Femur (tissue), 1 donor: ENCODE measurements at places on chromosomes 11 and 22.

- no peak for DNase-seq
Measured at GRCh38 chr22:27783436-27784119, 18.0 kb downstream of the MN1 start.

DNA sequence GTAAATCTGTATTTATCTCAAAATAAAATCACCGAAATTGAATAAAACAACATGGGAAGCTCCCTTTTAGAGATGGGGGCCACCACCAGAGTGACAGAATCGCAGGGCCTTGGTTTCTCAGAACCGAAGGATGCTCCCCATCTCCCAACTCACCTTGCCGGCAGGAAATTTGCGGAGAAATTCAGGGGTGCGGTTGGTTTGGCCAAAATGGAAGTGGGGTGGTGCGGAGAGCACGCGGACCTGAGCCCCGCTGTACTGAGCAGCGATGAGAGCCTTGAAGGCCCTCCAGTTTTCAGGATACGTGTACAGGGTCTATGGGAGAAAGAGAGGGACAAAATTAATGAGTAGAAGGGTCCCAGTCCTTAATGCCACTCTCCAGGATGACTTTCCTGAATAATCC, 1.3 kb downstream of the EEF1G start:
- no peak for DNase-seq

GRCh38 chr11:11981364-11981763, 27.1 kb downstream of the DKK3 start:
- no peak for DNase-seq

DNA sequence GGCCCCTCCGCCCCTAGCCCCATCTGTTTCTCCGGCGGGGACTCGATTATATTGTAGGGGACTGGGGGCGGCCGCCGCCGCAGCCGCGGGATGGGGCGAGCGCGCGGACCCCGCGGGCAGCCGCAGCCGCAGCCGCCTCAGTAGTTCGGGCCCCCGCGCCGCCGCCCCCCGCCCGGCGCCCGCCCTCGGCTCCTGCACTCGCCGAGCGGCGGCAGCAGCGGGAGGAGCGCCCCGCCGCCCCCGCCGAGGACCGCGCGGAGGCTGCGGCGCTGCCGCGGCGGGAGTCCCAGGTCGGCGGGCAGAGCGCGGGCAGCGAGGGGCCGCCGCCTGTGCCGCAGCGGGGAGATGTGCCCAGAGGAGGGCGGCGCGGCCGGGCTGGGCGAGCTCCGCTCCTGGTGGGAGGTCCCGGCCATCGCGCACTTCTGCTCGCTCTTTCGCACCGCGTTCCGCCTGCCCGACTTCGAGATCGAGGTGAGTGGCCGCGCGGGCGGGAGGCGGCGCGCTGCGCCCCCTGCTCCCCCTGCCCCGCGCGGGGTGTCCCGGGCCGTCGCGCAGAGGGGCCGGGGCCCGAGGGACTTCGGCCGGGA, at the start of gene CECR2:
Gene CECR2 (plus strand): TSS at position 22 of the 587 bp plus-strand sequence. CDS start 324 bp downstream, at position 346.
- DNase-seq, result peak; percentile 38

DNA sequence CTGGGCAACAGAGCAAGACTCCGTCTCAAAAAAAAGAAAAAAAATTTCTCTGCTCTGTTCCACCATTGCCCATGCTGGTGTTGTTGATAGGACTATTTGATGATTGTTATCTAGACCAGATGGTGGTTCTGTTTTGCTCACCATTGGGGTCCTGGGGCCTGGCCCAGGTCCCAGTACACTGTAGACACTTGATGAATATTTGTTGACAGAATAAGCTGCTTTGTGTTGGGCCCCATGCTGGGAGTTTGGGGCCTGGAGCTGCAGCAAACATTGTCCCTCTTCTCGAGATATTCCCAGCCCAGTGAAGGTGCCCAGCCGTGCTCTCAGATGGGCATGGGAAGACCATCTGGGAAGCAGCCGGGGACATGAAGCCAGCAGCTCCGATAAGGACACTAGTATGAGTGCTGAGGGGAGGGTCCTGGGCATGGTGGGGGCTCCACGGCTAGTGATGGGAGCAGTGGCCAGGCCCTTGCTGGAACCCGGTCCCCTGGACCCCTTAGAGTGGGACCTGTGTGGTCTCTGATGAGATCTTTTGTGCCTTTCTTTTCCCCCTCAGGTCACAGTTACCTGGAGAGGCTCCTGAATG, 13.6 kb downstream of the INCENP start:
- no peak for DNase-seq

DNA sequence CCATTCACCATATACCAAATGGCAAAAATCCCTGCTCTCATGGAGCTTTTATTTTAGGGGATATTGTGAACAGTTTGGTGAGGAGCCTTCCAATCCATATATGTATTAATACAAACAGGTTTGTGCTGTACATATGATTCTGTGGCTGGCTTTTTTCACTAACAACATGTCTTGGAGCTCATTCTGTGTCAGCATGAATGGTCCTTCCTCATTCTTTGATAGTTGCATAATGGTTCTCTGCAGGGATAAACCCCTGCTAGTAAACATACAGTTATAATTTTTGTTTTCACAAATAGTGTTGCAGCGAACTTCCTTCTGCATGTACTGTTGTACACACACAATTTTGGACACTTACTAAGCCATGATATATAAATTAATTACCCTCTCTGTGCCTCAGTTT, 8.3 kb downstream of the PRR5L start:
- DNase-seq, result no peak

GRCh38 chr11:10225553-10225952, 68.5 kb downstream of the SBF2 start:
- DNase-seq, result no peak

DNA sequence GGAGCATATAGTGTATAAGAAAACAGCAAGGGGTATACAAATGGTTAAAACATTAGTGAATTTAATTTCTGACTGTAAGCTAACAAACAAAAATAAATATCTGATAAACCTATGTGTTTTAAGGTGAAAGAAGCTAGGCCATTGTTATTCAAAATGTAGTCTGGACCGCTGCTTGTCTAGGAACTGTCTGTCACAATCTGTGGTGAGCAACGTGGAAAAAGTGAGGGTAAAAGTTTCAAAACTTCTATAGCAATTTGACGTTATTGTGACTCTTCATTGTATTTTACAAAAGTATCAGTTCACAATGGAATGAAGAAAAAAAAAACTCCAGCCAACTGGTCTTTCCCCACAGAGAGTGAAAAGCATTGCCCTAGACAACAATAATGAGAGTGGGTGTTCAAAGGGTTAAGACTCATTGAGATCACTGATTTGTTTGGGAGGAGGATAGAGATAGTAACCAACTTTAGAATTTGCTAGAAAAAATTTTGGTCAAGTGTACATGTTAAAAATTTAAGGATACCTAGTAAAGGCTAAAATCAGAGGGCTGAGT, 79.1 kb downstream of the UVRAG start:
- no peak for DNase-seq

GRCh38 chr11:35852056-35852455, 91.8 kb upstream of the LDLRAD3 start:
- DNase-seq, result peak; percentile 44

DNA sequence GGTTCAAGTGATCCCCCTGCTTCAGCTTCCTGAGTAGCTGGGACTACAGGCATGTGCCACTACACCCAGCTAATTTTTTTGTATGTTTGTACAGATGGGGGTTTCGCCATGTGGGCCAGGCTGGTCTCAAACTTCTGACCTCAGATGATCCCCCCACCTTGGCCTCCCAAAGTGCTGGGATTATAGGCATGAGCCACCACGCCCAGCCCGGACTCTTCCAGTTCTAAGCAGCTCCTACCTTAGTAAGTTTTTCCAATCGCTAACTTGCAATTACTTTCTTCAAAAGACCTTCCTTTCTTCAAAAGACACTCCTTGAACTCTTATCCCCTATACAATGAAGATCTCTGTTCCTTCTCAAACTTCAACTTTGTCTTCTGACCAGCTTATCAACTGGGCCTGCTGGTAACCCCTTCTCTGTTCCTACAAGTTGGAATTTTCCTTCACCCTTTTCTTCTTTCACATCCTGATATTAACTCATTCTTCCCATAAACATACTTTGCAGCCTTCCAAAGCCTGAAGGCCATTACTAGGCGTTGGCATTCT, 25.8 kb downstream of the RBFOX2 start:
- DNase-seq, result no peak

DNA sequence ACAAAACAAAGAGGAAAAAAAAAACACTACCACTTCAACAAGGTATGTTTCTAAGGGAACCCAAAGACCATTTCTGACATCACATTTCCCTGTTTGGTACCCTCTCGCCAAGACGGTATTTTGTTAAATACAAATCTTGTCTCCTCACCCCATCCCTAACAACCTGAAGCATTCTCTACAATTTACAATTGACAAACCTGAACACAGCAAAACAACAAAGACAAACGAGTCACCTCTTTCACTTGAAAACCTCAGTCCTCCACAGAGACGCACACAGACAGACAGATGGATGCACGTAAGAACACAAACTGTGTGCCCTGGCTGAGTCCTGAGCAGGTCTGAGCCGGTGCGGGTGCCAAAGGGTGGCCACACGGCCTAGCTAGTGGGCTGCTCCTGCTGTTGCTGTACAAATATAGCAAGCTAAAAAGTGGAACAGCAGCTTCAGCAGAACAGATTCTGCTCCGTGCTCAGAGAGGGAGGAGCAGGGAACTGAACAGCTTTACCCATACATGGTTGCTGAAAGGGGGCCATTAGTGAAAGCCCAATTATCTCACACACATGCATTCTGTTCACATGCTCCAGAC, 28.5 kb downstream of the CELF1 start:
- DNase-seq, result no peak

- DNase-seq, result no peak
Measured at GRCh38 chr11:34521265-34521664, 7.7 kb upstream of the ELF5 start.

DNA sequence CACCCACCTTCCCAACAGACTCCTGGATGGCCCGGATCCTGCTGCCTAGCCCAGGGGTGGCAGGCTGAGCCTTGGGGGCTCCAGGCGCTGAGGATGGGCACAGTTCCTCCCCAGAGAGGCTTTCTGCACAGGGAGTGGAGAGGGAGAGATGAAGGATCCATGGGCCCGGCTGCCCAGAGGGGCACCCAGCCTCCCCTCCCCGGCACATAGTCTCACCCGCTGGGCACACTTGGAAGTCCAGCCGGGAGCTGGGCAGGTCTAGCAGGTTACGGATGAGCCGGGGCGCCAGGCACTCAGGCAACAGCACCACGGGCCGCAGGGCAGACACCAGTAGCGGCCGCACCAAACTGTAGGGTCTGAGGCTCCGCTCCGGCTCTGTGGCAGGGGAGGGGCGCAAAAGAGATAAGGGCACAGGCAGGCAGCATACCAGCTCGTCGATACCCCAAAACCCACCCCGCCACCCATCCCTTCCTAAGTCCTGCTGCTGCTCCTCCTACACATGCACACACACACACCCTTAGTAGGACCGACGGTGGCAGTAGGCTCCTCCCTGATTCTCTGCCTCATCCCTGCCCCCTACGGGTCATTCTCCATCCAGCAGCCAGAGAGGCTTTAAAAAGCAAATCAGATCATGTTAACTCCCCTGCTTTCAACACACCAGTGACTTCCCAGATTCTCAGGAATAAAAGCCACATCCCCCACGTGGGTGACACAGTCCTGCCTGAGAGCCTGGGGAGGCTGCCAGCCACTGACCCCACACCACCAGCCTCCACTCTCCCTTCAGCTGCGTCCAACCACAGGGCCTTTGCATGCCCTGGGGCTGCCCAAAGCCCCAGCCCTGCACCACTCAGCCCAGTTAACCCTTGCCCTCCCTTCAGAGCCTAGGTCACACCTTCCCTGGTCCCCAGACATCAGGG, 6.5 kb upstream of the MFNG start:
- DNase-seq, result no peak
